ENCODE measurements at places on chromosomes 5 and 9. TPM values are rescaled to one million over a fixed set of nuclear protein-coding genes. Genes with fewer than 3 reads are reported as not detected.

The FOXD4L4 gene
- 0.07 TPM for total RNA-seq

The TNFSF15 gene
- not detected for total RNA-seq

The EIF4EBP3 gene
- 1.7 TPM for total RNA-seq

The TAL2 gene
- not detected for total RNA-seq

The FAM221B gene
- not detected for total RNA-seq

The IL7R gene
- total RNA-seq = not detected

The FRMD3 gene
- total RNA-seq = 2.7 TPM

The DDX4 gene
- not detected for total RNA-seq

The GNA14 gene
- total RNA-seq = not detected

The IGFBPL1 gene
- 2.1 TPM for total RNA-seq

The CDH6 gene
- total RNA-seq = not detected

The SHLD3 gene
- total RNA-seq = 7.5 TPM

The SGCD gene
- total RNA-seq = not detected

GRCh38 chr5:2317540-2317939, 433.9 kb downstream of the IRX2 start:
- no peak for DNase-seq

- no peak for DNase-seq
These were observed 72.8 kb downstream of the STARD4 start for GRCh38 chr5:111439473-111440075.

DNA sequence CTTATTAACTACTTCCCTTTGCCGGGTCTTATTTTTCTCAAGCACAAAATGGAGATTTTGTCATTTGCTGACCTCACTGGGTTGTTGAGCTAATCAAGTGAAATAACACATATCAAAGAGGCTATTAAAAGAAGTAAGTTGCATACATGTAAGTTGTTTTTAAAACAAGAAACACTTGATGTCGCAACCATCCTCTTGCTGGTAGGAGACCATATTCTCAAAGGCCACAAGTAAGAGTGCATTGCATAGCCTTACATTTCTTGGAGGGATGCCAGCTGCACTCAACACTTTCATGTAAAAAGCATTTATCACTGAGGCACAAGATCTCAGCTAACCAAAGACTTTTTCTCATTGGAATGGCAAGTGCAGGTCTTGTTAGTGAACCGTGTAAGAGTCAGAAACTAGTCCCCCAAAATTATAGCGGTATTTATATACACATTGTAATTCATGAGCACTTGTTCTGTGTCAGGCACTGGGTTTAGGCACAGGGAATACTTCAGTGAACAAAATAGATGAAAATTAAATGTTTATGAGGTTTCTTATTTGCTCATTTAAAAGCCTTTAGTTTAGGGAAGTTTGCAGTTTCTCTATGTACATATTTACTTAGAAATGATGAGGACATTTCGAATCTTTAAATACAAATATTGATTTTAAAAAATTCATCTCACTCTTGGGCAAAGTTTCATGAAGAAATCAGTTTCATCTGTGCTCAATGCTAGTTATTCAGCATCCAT, 72.0 kb downstream of the ZFAND5 start:
- DNase-seq = peak; percentile 97

DNA sequence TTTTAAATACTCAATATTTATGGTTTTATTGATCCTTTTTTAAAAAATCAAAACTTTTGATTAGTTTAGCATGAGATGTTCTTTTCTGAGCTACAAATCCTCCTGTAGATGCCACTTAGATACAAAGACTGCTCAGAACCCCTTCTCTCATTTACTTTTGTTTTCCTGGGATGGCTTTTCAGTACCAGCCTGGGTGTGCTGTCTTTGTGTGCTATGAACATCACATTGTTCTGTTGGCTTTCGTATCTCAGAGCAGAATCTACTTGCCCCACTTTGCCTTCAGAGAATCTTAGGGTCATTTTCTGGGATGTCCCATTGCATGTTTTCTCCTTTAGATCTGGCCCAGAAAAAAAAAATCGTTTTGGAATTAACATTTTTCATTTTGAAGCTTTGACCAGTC, 85.9 kb downstream of the RASGRF2 start:
- DNase-seq = no peak

DNA sequence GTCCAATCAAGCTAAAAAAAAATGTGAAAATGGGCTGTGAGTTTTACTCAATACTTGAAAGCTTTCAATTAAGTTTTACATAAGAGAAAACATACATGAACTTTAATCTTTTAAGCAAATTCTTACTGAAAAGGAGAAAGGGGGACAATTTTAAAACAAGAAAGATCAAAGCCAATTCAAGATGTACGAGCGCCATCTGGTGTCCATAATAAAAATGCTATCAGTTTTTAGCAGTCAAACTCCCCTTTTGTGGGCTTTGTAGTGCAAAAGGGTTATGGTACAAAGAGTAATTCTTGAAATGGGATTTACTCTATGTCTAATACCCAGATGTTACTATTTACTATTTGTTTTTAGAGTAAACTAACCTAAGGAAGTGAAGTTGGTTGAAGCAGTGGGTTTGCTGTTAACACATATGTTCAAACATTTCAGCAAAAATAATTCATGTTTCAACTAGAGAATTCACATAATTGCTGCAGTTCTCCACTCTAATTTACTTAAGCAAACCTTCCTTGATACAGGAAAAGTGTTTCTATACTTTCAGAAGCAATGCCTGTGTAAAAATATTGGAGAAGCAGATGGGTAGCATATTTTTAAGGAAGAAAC, 228.2 kb upstream of the TYRP1 start:
- DNase-seq = peak; percentile 30

DNA sequence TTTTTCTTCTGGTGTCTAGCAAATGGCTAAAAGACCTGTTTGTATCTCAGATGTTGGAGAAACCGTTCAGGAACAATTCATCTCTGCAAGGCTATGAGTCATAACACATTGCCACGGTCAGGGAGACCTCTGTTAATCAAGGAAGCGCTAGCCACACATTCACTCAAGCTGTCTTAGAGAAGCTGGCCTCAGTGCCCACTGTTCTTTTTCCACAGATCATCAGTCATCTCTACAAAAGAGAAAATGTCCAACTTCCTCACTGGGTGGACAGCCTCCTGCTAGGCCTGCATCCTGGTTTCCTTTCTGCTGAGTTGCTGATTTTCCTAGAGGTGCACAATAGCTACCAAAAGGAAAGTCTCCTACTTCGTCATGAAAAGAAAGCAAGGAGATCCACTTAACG, 360.5 kb downstream of the BNC2 start:
- DNase-seq = no peak

GRCh38 chr5:110807169-110807568, 68.4 kb downstream of the SLC25A46 start:
- no peak for DNase-seq

GRCh38 chr9:37566716-37567115, 9.5 kb downstream of the FBXO10 start:
- no peak for DNase-seq

GRCh38 chr5:157214861-157215513, 34.3 kb downstream of the ITK start:
- DNase-seq = no peak

- no peak for DNase-seq
These were observed 78.7 kb upstream of the TYRP1 start for GRCh38 chr9:12614488-12614887.

GRCh38 chr5:40082313-40082712, 597.4 kb upstream of the PTGER4 start:
- DNase-seq = no peak

- DNase-seq = no peak
These were observed 47.5 kb upstream of the SH3PXD2B start for GRCh38 chr5:172501708-172502320.

DNA sequence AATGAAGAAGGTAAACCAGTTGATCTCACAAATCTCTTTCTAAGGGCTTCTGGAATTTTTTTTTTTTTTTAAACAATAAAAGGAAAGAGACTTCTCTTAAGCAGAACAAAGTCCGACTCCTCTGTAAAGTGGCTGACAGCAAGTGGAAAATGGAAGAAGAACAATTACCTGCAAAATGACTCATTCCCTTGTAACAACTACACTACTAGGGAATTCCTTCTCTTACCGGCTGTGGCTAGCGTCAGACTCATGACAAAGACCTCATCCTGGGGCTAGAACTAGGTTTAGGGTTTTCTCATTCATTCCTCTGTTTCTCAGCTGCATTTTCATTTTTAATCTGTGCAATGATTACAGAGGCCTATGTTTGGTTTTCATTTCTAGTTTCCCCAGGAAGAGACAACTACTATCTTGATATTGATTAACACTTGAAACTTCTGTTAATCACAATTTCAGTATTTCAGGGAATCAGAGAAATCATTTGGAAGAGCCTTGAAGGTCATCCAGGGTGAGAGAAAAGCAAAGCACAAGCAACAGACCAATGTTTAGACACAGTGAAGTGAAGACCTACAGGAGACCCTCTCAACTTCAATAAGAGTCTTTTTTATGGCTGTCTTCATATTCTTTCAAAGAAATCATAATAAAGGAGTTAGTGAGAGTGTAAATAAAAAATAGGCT, 437.9 kb downstream of the RAB3C start:
- DNase-seq = no peak

GRCh38 chr5:175809531-175810121, 61.8 kb upstream of the CPLX2 start:
- peak; percentile 44 for DNase-seq

GRCh38 chr5:158063052-158063451, 204.1 kb upstream of the CLINT1 start:
- no peak for DNase-seq

- DNase-seq = no peak
These were observed 234.6 kb downstream of the PARP8 start for GRCh38 chr5:50900952-50901510.

DNA sequence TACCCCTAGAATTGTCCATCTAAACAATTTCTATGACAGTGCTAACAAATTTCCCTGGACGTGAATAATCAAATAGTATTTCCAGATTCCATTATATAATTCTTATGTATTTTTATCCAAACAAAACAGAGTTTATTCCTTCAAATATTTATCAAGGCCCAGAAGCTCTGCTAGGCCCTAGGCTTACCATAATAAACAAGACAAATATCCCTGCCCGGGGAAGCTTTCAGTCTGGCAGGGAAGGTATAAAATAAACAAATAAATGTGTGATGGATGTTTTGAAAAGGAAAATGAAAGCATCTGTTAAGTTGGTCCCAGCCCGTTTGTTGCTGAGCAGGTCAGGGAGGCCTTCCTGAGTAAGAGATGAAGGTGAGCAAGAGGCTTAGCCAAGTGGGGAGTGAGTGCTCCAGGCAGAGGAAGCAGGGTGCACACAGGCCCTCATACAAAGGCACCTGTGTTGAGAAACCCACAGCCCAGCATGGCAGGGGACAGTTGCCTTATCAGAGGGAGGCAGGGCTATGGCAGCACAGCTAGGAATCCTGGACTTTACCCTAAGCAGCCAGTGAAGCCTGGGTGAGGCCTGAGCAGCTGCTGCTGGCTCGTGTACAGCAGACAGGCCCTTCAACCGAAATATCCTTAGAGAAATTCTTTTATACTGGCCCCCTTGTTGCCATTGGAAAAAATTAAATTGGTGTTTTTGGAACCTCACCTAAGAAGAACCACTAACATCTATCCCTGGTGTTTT, 7.7 kb upstream of the SLC35D2 start:
- DNase-seq = no peak

- DNase-seq = no peak
These were observed 206.9 kb downstream of the MELK start for GRCh38 chr9:36779582-36779981.

- no peak for DNase-seq
These were observed 501 bp upstream of the MAP1B start for GRCh38 chr5:72106817-72107130.

DNA sequence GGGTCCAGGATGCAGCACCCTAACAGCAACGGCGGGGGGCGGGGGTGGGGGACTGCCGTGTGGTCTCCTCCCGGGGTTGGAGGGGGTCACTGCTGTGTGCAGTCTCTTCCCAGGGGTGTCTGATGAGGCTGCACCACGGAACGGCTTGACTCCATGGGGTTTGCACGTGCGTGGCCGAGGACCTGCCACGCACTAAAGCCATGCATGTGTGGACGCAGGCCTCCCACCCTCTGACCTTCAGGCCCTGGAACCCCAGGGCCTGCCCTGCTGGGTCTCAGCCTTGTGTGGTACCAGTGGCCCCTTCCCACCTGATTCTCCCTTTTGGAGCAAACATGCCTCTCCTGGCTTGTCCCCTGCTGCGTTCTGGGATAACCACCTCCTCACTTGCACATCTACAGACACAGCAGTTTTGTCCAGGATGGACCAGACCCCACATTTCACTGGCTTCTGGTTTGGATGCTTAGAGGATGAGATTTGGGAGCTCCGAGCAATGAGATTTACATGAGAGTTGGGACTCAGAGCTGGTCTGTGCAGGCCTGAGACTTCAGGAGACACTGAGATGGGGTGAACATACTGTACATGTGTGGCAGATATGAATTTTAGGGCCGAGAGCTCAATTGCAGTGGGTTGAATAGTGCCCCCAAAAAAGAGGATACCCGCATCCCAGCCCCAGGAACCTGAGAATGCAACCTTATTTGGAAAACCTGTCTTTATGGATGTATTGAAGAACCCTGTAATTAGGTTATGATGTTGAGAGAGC, 45.8 kb downstream of the SLC12A7 start:
- DNase-seq = no peak

GRCh38 chr5:32421075-32421474, 23.5 kb downstream of the ZFR start:
- no peak for DNase-seq

DNA sequence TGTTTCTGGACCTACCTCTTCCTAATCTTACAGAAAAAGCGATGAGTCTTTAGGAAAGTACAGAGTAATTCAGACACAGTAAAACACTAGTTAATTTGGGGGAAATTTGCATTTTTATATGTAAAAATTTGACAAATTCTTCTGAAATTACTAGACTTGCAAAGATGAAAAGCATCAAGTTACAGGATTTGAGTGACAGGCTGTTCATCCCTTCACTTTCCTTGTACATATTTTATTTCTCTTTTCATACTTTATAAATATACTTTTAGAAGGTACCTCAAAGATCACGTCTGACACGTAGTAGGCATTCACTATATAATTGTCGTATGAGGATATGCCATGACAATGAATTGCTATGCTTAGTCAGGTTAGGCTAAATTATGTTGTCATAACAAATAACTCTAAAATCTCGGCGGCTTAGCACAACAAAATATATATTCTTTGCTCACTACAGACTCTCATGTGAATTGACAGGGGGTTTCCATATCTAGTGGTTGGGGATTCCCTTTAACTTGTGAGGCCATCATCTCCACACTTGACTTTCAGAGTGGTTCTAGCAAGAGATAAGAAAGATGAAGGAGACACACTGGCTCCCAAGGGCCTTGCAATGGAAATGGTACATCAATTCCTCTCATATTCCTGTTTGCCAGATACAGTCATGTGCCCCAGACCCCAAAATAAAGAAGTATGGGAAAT, 154.1 kb upstream of the TUT7 start:
- no peak for DNase-seq

GRCh38 chr5:172505403-172505759, 51.1 kb upstream of the SH3PXD2B start:
- no peak for DNase-seq

GRCh38 chr5:79436821-79437220, 77.1 kb downstream of the HOMER1 start:
- DNase-seq = no peak

DNA sequence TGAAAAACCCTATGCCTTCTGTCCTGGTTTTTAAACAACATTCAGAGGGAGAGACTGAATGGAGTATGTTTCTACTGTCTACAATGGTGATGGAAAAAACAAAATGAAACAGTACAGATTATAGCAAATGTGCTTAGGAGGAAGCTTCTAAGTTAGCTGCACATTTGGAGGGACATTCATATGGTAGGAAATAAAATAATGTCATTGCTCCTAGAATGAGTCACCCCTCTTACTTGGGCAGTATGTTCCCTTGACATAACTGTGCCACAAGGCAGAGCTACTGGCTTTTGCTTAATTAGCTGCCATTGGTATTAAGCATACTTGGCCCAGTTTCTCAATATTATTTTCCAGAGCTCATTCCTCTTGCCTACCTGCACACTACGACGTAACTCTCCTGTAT, 128.9 kb downstream of the GDNF start:
- DNase-seq = no peak
